ENCODE measurements at places on chromosomes 16 and 17.

DNA sequence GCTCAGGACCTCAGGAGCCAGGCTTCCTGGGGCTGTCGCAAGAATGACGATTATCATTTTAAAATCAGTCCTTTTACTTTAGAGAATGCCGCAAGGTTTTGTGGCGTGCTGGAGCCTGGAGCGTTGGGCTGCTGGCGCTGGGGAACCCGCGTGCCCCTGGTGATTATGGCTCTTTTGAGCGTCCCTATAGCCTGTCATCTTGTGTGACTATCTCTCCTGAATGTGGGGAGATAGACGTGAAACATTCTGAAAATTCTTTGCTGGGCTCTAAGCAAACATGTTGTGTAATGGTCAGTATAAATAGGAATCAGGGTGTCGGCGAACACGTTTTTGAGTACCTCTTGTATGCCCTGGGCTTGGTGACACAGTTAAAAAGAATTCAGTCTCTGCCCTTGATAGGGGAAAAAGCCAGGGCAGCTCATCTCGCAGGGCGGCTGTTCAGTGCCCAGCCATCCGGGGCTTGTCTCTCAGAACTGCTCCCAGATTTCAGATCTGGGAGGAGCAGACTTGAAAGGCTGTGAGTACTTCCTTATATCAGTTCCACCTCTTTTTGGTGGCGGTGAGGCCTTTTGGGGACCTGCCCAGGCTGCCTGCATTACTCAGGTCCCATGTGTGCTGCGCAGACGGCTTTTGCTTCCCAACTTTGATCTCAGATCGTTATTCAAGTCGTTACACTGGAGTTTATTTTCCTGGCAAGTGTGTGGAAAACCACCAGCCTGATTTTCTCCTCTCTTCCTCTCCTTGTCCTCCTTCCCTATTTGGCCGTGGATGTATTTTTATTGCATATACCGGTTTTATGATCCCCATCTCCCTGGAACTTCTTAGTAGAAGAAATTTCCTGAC, 973 bp downstream of the SLC7A6 start:
- DNase-seq, result no peak

- no peak for DNase-seq
These were observed 21.4 kb upstream of the ABCC3 start for GRCh38 chr17:50613007-50613992.

- no peak for DNase-seq
These were observed 14.7 kb downstream of the RARA start for GRCh38 chr17:40323391-40324381.

DNA sequence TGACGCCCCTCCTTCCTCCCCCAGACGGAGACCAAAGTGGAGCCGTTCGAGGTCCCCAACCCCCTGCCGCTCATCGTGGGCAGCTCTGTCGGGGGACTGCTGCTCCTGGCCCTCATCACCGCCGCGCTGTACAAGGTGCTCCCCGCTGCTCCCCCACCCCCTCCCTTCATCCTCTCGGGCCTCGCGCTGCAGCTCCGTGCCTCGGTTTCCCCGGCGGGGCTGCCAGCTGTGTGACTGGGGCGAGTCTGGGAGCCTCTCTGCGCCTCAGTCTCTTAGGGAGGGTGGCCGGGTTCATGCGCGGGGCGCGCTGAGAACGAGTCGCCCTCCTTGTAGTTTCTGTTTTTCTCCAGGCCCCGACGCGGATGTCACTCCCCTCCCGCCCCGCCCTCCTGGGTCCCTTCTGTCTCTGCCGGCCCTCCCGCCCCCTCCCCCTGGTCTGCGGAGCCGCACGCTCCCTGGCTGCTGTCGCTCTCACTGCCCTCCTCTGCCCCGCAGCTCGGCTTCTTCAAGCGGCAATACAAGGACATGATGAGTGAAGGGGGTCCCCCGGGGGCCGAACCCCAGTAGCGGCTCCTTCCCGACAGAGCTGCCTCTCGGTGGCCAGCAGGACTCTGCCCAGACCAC, 23.7 kb upstream of the ITGAX start:
- no peak for DNase-seq

- DNase-seq, result no peak
These were observed 249.2 kb upstream of the GSE1 start for GRCh38 chr16:85363881-85364280.

Measured in NCI-H1105 treated with DMSO at 0.1 percent for 48 hours (cell line).